ENCODE measurements at places on chromosomes 3 and 15. TPM values are rescaled to one million over a fixed set of nuclear protein-coding genes. Genes with fewer than 3 reads are reported as not detected.

The CEMIP gene
- 0.04 TPM for total RNA-seq

The WDR49 gene
- 0.42 TPM for total RNA-seq

The SHC4 gene
- 1.0 TPM for total RNA-seq

The CPNE4 gene
- not detected for total RNA-seq

The TIMP4 gene
- total RNA-seq: not detected

- ATAC-seq: peak; percentile 84
These were observed 7.0 kb downstream of the MAPKAPK3 start for GRCh38 chr3:50623840-50624474.

Measured in activated T-helper 17 cell treated with anti-CD3 and anti-CD28 coated beads, Interleukin-2, amount 50 U/mL, for 72 hours (primary cell).